ENCODE measurements at places on chromosomes 16 and 17.
A peak's percentile ranks its signal among the peaks of the same experiment; 100 is the strongest.

- no peak for DNase-seq
Measured at GRCh38 chr16:12879812-12880211, 21.6 kb upstream of the SHISA9 start.

GRCh38 chr17:7260651-7261378 is 1.5 kb downstream of the CLDN7 start:
- no peak for DNase-seq

DNA sequence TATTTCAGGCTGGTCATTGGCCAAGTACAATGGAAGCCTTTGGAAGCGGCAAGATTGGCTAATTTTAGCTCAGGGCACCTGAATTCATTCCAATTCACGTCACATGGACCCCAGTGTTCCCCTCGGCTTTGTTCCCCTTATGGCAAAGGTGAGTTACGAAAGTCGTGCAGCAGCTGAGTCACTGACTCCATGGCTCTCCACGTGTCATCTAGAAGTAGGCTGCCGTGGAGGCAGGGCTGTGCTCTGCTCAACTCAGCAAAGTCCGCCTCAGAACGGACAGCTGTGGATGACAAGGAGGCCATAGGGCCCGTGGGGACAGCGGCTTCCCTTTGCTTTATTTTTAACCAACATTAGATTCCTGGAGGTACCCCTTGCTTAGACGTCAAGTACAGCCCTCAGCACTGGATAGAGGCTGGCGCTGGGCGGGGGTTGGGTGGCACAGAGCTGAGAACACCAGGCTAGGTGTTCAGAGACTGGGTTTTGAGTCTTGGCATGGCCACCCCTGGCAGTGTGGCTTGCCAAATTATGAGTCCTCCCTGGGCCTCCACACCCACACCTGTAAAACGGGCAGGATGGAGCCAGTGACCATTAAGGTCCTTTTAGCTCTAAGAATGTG is 23.6 kb downstream of the ADAD2 start:
- DNase-seq, result no peak

DNA sequence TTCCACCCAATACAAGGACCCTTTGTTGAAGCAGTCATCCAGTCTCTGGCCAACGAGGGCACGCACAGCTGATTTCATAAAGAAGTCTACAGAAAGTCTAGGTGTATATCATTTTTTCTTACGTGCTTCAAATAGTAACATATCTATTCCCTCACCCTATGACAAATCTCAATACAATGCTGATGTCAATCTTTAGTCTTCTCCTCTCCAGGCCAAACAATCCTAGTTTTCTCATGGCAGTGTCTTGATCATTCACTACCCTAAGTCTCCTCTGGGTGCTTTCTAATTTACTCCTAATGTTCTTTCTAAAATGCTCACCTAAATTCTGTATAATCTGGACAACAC is 92.6 kb downstream of the CACNG1 start:
- no peak for DNase-seq

DNA sequence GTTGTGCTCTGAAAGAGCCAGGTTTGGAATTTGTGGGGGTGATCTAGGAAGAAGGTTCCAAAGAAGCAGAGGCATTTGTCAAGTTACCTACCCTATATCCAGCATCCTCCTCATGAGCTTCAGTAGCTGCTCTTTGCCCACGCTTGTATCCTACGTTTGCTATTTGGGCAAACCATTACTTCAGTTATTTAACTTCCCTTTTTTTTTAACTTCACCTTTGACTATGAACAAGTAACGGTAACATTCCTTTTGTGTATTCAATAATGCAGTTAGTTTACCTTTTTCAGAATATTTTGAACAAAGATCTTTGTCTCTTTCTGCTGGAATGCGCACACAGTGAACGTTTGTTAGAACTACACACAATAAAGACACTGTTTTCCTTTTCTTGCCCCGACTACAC is 41.5 kb downstream of the CYB5B start:
- DNase-seq, result no peak

DNA sequence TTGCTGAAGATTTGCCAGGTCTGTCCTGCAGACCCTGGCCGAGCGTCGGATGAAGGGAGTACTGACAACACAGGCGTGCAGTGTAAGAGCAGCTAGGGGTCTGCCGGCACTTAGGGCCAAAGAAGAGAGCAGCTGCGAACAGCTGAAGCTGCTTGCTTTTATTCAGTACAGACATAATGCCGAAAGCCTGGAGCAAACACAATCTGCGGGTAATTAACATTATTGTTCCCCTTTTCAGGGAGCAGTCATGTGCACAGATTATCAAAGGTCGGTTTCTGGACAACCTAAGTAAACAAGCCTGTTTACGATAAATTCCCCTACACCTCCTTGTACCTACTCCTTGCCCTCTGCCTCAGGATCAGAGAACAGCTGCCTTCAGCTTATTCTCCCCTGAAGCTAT is 12.0 kb upstream of the KRT23 start:
- DNase-seq, result no peak

- DNase-seq, result peak; percentile 46
Measured at GRCh38 chr16:85328676-85329058, 216.4 kb upstream of the CIBAR2 start.

DNA sequence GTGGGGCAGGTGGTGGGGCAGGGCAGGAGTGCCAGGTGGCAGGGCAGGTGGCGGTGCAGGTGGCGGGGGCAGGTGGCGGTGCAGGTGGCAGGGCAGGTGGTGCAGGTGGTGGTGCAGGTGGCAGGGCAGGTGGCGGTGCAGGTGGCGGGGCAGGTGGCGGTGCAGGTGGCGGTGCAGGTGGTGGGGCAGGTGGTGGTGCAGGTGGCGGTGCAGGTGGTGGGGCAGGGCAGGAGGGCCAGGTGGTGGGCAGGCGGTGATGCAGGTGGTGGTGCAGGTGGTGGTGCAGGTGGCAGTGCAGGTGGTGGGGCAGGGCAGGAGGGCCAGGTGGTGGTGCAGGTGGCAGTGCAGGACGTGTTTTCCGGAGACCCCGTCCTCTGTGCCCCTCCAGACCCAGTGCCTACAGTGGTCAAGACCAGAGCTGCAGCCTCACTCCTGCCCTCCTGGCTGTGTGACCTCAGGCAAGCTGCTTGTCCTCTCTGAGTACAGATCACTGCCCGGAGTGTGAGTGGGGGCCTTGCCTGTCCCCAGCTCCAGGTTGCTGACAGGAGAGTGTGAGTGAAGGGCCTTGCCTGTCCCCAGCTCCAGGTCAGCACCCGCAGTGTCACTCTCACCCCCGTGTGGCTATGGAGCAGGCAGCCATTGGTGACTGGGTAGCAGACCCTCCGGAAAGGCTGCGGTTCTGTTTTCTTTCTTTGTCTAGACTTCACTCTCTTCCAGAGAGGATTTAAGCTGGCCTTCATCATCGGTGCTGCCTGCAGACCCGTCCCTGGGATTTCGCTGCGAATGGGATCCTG is 16.1 kb upstream of the NPTX1 start:
- no peak for DNase-seq

DNA sequence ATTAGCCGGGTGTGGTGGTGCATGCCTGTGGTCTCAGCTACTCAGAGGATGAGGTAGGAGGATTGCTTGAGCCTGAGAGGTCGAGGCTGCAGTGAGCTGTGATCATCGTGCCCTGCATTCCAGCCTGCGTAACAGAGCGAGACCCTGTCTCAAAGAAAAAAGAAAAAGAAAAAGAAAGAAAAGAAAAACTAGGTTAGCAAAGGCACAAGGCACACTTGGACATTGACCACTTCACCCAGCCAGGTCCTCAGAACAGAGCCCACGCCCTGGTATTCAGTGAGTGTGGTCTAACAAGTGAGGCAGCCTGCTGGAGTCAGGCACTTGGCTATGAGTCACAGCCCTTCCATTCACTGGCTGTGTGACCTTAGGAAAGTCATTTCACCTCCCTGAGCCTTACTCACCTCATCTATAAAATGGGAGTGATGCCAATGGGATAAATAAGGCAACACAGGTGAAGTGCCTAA is 10.4 kb downstream of the MILR1 start:
- DNase-seq, result no peak

GRCh38 chr16:46991729-46992704 is 18.5 kb upstream of the DNAJA2 start:
- no peak for DNase-seq

- DNase-seq, result no peak
Measured at GRCh38 chr16:53053967-53054669, 673 bp upstream of the CHD9 start.

- DNase-seq, result no peak
Measured at GRCh38 chr16:21097151-21097550, 53.5 kb downstream of the DNAH3 start.

DNA sequence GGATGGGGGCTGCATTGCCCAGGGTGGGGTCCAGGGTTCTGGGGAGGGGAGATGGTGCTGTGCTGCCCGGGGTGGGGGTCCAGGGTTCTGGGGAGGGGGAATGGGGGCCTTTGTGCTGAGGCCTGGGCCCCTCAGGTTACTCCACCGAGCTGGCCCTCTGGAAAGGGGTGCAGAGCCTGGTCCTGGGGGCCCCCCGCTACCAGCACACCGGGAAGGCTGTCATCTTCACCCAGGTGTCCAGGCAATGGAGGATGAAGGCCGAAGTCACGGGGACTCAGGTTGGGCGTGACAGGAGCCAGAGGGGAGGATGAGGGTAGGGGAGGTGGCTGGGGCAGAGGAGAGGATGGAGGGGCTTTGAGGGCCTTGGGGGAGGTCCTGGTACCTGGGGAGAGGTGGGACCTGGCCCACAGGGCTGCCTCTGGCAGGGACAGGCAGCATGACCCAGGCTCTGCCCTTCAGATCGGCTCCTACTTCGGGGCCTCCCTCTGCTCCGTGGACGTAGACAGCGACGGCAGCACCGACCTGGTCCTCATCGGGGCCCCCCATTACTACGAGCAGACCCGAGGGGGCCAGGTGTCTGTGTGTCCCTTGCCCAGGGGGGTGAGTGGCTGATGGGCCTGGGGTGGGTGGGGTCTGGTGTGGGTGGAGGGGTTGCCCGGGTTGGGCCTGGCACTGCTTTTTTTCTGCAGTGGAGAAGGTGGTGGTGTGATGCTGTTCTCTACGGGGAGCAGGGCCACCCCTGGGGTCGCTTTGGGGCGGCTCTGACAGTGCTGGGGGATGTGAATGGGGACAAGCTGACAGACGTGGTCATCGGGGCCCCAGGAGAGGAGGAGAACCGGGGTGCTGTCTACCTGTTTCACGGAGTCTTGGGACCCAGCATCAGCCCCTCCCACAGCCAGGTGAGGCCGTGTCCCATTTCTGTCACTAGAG is 7.8 kb downstream of the ITGAX start:
- no peak for DNase-seq

GRCh38 chr16:1651974-1652312 is 26.1 kb upstream of the JPT2 start:
- no peak for DNase-seq

GRCh38 chr16:48271728-48272127 is 24.4 kb upstream of the ABCC11 start:
- no peak for DNase-seq

DNA sequence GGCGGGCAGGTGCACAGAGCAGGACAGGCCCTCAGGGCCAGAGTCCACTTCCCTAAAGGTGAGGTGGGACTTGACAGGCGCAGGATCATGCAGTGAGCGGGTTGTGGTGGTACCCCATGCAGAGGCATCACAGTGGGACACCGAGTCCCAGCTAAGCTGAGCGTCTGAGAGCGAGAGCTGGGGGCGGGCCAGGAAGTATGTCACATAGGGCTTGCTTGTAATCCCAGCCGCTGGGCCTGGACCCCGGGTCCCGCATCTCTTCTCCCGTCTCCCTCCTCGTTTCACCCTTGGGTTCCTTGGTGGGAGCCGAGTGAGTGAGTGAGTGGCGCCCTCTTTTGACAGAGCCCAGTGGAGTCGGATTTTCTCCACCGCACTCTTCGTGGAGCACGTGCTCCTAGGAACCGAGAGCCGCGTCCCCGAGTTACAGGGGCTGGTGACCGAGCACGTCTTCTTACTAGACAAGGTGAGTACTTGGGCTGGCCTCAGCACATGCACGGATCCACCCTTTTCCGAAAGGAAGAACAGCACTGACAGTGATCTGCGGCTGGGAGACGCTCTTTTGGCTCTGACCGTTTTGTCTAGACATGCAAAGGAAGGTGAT is 50.8 kb upstream of the ENDOV start:
- DNase-seq, result peak; percentile 51

- DNase-seq, result no peak
Measured at GRCh38 chr17:55818026-55818425, 67.2 kb downstream of the PCTP start.

GRCh38 chr16:67336648-67337047 is 10.0 kb downstream of the LRRC36 start:
- DNase-seq, result no peak

DNA sequence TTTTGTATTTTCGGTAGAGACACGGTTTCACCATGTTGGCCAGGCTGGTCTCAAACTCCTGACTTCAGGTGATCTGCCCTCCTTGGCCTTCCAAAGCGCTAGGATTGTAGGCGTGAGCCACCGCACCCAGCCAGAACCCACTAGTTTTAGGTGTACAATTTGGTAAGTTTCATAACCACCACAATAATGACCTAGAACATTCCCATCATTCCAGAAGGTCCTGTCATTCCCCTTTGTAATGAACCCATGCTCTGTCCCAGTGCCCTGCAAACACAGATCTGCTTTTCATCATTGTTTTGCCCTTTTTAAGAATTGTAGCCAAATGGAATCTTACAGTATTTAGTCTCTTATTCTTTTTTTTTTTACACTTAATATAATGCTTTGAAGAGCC is 35.6 kb upstream of the IRF8 start:
- no peak for DNase-seq

DNA sequence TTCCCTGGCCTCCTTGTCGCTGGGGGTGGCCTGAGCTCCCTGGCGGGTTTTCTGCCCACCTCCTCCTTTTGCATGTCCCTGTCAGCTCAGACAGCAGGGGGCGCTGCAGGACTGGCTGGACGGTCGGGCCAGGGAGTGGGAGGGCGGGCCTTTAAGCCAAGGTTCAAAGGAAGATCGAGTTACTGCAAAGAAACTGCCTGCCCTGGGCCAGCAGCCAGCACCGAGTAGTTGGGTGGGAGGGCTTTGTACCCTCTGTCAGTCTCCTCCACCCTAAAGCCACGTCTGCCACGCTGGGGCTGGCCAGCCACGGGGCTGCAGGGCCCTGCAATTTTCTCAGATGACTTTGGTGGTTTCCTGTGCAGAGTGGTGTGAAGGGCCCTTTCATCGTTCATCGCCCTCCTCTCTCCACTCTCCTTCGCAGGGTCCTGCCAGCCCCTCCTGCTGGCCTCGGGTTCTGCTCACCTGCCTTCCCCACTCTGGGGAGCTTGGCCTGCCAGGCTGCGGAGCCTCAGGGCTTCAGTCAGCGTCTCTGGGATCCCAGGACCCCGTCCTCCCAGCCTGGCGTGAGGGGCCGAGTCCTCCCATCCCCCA is 12.3 kb downstream of the GPR142 start:
- peak; percentile 94 for DNase-seq

GRCh38 chr17:65184235-65184959 is 47.2 kb downstream of the RGS9 start:
- DNase-seq, result no peak

GRCh38 chr16:49200223-49200820 is 81.3 kb downstream of the CBLN1 start:
- DNase-seq, result no peak

- no peak for DNase-seq
Measured at GRCh38 chr16:14564861-14565687, 65.0 kb downstream of the PARN start.

GRCh38 chr17:73342541-73343167 is 30.9 kb upstream of the CDC42EP4 start:
- no peak for DNase-seq

- no peak for DNase-seq
Measured at GRCh38 chr16:85998171-85998867, 99.4 kb downstream of the IRF8 start.

Data from HEK293T (cell line).